ENCODE measurements at places on chromosomes 7 and 10.

GRCh38 chr10:49562893-49563292 is 24.0 kb upstream of the ERCC6 start:
- DNase-seq, result no peak

DNA sequence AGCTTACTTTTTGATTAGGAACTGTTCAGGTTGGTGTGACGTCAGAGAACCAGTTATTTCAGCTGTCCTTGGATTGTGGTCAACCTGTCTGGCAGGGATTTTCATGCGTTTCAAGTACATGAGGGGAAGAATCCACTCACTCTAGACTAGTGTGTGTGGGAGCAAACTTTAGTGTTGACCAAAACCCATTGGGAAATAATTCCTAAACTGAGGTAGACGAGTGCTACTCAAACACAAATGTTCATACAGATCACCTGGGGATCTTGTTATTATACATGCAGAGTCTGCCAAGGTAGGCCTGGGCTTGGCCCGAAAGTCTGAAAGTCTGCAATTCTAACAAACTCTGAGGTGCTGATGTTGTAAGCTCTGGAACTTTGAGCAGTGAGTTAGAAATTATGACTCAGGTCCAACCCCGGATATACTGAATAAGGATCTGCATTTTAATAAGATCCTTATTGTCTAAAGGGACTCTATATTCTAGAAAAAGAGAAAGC is 111.1 kb upstream of the CREB5 start:
- no peak for DNase-seq

DNA sequence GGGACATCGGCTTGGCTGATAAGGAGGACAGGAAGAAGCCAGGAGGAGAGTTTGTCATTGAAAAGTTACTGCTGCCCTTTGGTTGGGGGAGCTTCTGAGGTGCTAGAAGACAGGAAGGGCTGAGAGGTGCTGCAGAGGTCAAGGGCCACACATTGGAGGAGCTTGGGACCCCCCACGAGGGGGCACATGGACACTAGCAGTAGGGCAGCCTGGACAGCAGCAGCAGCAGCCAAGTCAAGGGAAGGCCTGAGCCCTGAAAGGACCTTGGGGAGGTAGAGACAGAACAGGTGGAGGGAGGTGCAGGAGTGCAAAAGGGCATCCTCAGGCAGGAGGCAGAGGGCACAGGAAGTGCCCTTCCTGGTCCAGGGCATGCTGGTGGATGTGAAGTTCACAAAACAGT is 439.7 kb upstream of the IGFBP3 start:
- no peak for DNase-seq

DNA sequence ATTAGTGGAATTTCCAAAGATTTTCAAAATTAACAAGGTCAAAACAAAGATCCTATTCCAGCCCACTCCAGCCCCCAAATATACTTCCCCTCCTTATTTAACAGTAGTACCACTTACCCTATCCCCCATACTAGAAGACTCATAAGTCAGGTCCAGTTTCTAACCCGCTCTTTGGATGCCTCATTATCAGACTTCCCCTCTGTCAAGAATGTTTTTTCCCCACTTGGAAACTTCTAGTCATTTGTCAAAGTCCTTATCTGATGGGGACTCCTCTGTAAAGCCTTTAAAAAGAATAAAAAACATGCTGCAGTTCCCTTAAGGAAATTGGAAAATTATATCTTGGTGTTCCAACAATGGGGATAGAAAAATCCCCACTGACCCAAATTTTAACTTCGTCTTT is 70.1 kb downstream of the IMMP2L start:
- no peak for DNase-seq

DNA sequence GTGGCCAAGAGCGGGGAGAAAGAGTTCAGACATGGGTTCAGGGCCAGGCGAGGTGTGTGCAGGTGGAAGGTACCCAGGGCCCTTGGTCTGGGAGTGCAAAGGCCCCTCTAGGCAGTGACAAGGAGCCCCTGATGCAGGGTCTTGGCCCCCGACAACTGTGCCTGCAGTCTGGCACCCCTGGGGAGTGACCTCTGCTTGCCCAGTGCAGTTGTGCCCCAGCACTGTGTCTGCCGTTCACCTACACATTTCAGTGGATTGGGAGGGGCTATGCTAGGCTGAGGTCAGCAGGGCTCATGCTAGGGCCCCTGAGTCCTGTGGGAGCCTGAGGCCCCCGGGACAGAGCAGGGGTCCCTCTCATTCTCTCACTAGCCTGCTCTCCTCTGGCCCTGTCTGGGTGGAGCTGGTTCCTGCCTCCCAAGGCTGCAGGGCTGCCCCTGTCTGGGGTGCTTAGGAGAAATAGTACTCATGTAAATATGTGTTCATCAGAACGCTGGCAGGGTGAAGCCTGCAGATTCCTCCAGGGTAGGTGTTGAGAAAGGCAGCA is 550.4 kb downstream of the TCERG1L start:
- DNase-seq, result no peak

- no peak for DNase-seq
These were observed 195.4 kb upstream of the ZMIZ1 start for GRCh38 chr10:78873413-78873812.

DNA sequence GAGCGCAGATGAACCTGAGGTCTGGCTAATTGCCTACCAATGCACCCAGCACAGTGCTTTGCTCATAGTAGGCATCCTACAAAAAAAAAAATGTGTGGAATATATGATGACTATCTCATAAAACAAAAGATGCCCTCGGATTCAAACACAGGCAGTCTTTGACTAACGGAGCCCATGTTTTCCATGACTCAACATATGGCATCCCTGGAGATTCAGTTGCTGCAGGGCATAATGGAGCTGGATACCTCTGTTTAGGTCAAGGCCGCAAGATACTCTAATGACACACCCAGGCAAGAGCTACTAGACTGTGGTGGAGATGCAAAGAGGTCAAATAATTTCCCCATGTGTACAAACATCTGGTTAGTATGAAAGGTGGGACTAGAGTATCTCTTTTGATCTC is 16.3 kb downstream of the CUBN start:
- no peak for DNase-seq

DNA sequence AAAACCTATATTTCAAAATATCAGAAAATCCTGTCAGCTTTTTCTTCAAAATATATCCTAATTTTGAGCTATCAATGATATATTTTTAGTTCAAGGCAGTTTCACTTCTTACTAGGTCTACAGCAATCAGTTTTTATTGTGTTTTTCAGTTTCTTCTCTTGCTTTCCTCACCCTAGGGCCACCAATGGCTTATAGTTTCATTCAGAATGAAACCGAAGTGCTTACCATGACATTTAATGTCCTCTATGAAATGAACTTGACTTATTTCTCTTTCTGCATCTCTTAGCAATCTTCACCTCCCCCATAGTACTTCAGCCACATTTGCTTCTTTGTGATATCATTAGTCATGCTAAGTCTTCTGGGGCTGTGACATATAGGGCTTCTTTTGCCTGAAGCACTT is 100.3 kb downstream of the ARL5B start:
- DNase-seq, result no peak

DNA sequence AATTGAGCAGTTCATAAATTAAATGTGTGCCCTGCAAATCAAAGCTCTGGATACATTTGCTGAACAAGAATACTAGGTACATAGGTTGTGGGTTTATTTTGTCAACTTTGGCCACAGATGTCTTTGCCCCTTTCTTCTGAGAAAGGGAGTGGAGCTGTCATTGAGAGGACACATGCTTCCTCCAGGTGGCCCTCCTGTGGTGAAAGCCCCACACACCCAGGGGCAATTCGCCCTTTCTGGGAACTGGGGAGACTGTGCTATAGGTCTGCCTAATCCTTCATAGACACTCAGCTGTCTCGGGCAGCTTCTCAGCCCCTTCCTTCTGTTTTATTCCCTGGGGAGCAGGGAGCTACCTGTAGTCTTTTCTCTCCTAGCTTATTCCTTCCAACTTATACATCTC is 605.7 kb upstream of the DPP6 start:
- no peak for DNase-seq

- DNase-seq, result no peak
These were observed 6.0 kb downstream of the POLM start for GRCh38 chr7:44076101-44076895.

GRCh38 chr10:6917125-6917524 is 337.0 kb upstream of the PRKCQ start:
- DNase-seq, result no peak

DNA sequence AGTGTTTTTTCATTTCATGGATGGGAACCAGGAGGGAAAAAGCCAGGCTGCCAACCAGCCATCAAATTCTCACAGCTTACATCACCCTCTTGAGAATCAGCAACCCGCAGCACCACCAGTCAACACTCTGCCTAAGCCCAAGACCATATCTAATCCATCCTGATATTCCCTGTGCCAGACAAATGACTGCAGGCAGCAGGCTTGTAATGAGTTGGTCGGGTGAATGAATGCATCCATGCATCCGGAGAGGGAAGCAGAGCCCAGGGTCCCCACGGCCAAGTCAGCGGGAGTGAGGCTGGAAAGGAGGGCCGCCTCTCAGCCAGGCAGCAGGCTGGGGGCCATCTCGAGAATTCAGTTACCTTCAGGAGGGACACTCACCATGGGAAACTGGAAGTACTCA is 46.9 kb downstream of the SLIT1 start:
- no peak for DNase-seq

GRCh38 chr7:130272381-130273080 is 5.9 kb downstream of the CPA2 start:
- DNase-seq, result no peak

DNA sequence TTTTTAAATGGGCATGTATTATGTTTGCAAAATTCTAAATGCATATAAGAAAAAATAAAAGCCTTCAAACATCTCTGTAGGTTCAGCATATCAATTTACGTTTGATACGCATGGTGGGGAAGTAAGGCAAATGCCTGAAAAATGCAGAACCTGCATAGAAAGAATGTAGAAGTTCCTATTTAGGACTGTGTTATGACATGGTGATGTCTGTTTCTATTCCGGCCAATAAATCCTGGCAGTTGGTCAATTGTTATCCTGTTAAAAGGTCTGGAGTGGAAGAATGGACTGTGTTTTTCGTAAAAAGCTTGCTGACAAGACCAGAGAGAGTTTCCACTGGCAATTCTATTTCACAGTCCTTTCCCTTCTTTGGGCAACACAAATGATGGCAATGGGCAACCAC is 49.6 kb upstream of the CAV2 start:
- DNase-seq, result no peak

DNA sequence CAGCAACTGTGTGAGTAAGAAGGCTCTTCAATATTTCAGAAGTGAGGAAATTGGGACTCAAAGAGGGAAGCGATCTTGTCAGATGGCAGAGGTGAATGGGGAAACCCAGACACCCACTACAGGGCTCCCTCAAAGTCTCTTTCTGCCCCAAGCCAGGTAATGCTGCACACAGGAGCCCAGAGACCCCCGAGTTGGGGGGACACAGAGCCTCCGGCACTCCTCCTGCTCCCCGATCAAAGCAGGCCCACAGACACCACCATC is 139.4 kb downstream of the TNS3 start:
- DNase-seq, result no peak

DNA sequence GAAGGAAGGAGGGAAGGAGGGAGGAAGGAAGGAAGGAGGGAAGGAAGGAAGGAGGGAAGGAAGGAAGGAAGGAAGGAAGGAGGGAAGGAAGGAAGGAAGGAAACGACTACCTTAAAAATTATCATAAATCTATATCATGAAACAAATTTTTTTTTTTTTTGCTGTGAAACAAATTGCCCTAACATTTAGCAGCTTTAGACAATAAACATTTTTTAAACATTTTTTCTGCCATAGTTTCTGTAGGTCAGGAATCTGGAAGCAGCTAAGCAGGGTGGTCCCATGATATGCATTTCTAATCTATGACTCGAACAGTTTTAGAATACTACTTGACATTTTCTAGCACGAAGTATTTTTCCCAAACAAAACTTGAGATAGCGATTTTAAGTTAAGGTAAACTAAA is 42.9 kb upstream of the TSPAN13 start:
- no peak for DNase-seq

DNA sequence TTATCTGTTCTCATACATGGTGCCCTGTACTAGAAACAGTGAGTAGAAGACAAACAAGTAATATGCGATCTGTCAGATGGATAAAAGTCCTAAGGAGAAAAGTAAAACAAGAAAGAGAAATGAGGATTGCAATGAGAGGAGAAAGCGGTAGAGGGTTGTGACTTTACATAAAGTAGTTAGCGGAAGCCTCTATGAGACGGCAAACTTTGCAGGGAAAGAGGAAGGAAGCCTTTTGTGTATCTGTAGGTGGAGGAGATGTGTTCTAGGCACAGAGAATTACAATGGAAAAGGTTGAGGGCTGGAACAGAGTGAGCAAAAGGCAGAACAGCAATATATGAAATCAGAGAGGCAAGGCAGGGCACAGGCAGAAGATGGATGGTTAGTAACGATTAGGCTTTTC is 150.4 kb upstream of the SEMA3E start:
- no peak for DNase-seq

DNA sequence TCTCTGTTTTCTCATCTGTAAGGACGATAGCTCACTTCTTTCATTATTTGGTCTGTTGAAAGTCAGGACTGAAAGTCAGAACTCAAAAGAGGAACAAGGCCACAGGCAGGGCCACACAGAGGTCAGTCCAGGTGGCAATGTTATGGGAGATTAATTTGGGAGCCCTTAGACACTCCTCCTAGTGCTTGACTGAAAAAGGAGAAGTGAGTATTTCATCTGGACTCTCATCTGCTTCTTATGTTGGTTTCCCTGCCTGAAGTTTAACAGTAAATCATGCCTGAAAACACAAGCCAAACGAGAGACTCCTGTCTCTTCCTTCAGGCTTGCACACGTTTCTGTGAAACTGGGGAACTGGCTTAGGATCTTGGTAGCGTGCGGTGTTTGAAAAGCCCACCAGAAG is 248.5 kb downstream of the BUB3 start:
- no peak for DNase-seq

GRCh38 chr7:97971120-97971989 is 18.6 kb downstream of the OCM2 start:
- DNase-seq, result no peak

- DNase-seq, result no peak
These were observed 59.2 kb downstream of the WIPF3 start for GRCh38 chr7:29865526-29865925.

DNA sequence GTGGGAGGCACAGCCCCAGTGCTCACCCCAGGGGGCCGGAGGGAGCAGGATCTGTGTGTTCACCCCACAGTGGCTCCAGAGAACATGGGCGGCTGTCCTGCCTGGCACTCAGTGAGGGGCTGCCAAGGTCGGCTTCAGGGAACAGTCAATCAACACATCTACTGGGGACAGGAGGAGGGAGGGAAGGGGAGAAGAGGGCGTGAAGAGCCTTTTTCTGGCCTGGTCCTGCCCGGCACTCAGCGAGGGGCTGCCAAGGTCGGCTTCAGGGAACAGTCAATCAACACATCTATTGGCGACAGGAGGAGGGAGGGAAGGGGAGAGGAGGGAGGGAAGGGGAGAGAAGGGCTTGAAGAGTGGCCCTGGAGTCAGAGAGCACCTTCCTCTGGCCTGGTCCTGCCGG is 184.9 kb downstream of the ADARB2 start:
- DNase-seq, result no peak
